ENCODE measurements at places on chromosomes 12 and 14. TPM values are rescaled to one million over a fixed set of nuclear protein-coding genes. Genes with fewer than 3 reads are reported as not detected.

DNA sequence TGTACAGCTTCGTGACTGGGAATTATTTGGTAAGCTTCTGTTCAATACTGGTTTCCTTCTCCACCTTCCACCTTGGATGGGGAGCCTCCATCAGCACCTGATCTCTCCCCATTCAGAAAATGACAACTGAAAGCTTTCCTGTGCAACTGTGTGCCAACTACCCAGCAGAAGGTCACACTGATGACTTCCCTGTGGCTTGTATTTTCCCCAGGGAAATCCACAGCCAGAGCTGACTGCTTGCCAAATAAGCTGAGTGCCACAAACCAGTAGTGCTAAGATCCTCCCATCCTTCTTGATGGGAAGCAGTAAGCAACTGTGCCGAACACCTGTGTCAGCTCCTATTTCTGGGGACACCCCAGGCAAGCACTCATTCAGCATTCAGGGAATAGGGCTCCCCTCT lies 257.2 kb upstream of the SOX5 start:
- no peak overlapping the region for H3K27ac ChIP-seq
- no peaks in the 10 kb centered on the region for H3K27me3 ChIP-seq
- H3K36me3 ChIP-seq = no peaks in the 10 kb centered on the region
- H3K4me1 ChIP-seq = no peaks in the 10 kb centered on the region

DNA sequence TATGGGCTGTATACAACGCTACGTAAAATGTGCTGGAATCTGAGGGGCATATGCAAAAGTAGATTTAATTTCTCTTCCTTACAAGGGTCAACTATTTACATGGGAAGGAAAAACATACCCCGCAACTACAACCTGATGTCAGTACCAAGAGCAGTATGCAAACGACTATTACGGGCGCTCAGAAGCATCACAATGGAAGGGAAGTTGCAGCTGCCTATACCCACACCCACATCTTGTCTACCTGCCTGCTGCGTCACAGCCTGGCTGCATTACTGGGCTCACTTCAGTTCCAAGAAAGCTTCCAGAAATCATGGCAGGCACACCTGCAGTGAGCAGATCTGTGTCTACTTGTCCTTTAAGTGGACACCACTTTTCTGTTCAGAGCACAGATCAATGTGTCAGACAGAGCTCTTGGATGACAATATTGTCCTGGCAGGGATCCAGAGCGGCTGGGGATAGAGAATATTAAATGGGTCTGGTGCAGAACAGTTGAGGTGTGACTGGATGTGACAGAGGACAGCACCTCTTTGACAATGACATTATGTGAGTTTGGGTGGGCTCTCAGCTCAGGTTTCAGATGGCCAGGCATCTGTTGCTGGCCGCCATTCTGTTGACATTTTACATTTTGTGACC lies 41.5 kb upstream of the GNG2 start:
- no peak for DNase-seq
- no peak overlapping the region for H3K27ac ChIP-seq
- no peaks in the 10 kb centered on the region for H3K27me3 ChIP-seq
- no peaks in the 10 kb centered on the region for H3K36me3 ChIP-seq
- H3K4me1 ChIP-seq = no peaks in the 10 kb centered on the region

Gene TMEM132D
- 0.10 TPM for total RNA-seq

Gene EML1
- 15.7 TPM for total RNA-seq

Gene VASH1
- 3.7 TPM for total RNA-seq

DNA sequence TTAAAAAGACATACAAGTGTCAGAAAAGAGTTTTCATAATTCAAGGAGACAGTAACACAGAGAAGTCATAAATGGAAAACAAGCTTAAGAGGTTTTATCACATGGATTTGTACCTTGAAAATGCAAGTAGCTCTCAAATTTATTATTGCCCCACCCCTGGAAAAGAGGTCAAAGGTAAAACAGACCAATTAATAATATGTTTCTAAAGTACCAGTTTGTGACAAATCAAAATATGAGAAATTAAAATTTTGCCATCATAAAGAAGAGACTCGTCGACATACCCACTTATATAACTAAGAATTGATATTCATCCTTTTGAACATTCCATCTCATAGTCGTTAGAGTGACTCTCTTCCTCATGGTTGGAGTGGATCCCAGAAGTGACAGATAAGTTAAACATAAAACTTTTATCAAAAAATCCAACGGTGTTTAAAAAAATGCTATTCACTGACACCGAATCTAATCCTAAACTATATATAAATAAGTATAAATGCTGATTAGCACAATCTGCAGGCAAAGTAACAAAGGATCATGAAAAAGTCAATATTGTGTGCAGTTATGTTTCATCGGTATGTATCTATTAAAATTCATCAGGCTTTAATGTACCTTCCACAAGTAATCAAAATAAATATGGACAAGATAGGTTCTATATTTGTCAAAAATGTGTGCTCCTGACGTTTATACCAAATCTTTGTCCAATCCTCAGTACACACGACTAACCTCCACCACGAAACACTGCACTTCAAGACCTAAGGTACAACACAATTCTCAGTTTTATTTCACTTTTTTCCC lies 2.3 kb downstream of the CORO1C start:
- H3K27me3 ChIP-seq = no peaks in the 10 kb centered on the region
- DNase-seq = no peak
- peak overlapping the region; percentile 100 for H3K27ac ChIP-seq
- no peaks in the 10 kb centered on the region for H3K36me3 ChIP-seq
- H3K4me1 ChIP-seq = peaks cover 53% of the 10 kb centered on the region

GRCh38 chr12:14211947-14212387 lies 153.5 kb upstream of the ATF7IP start:
- H3K27ac ChIP-seq = no peak overlapping the region
- DNase-seq = no peak
- H3K4me1 ChIP-seq = peaks cover 12% of the 10 kb centered on the region
- H3K4me3 ChIP-seq = no peak overlapping the region
- no peaks in the 10 kb centered on the region for H3K36me3 ChIP-seq

Gene P2RX2
- not detected for total RNA-seq

GRCh38 chr12:98758331-98758730 lies 113.2 kb downstream of the APAF1 start:
- H3K27me3 ChIP-seq = no peaks in the 10 kb centered on the region
- no peak overlapping the region for H3K27ac ChIP-seq
- DNase-seq = no peak
- no peak overlapping the region for H3K4me3 ChIP-seq
- H3K4me1 ChIP-seq = no peaks in the 10 kb centered on the region

DNA sequence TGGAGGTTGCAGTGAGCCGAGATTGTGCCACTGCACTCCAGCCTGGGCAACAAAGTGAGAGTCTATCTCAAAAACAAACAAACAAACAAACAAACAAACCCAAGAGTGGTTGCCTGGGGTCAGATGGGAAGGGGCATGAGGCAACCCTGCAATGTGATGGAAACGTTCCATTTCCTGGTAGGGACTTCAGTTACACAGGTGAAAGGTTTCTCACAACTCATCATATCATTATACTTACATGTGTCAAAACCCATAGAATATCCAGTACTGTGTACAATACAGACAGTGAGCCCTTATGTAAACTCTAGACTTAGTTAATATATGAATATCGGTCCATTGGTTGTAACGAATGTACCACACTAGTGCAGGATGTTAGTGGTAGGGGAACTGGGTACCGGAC lies 7.2 kb upstream of the KLC1 start:
- no peak overlapping the region for H3K27ac ChIP-seq
- peaks cover 17% of the 10 kb centered on the region for H3K4me1 ChIP-seq
- no peak overlapping the region for H3K4me3 ChIP-seq
- no peaks in the 10 kb centered on the region for H3K27me3 ChIP-seq

Gene PPP4R3A
- total RNA-seq = 90.9 TPM

Gene GUCY2C
- total RNA-seq = not detected
